ENCODE measurements at places on chromosomes 4 and X. TPM values are rescaled to one million over a fixed set of nuclear protein-coding genes. Genes with fewer than 3 reads are reported as not detected.

DNA sequence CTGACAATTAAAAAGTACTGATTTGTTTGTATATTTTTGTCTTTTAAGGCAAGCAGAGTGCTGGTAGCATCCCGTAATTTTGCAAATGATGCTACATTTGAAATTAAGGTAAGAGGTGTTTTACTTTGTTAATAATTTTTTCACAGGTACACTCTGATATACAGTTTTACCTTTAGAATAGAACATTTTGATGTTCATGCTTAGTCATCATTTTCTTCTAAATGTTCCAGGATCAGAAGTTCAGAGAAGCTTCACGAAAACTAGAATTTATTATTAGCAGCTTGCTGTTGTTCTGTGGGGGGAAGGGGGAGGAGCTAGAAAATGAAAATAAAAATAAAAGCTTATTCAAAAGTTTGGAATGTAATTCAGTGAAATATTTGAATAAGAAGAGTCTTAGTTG is 5.5 kb downstream of the PDHA1 start:
- DNase-seq = no peak

DNA sequence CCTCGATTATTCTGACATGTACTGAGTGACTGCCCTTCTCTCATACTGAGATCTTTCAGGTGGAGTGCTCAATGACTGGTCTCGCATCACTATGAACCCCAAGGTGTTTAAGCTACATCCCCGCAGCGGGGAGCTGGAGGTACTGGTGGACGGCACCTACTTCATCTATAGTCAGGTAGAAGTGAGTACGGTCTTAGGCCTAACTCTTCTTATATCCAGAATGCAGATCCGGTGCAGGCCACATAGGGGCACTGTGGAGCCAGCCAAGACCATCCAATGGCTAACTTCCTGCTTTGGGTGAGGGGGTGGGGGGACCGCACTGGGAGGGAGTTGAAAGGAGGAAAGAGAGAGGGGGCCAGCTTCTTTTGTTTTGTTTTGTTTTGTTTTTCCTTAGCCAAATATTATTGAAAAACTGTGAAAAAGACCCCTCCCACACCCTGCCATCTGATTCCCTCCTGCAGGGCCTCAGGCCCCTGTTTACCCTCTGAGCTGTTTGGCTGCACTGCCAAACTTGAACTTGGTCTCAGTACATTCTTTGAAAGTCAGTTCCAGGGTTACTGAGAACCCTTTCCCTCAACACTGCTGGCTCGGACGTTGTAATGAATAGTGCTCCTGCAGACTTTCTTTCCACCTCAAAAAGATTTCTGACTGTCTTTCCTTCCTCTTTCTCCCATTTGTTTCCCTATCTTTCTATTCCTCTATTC is 16.2 kb downstream of the AWAT2 start:
- DNase-seq = no peak

- DNase-seq = no peak
These were observed 65.7 kb downstream of the TMEM154 start for GRCh38 chr4:152613841-152614721.

DNA sequence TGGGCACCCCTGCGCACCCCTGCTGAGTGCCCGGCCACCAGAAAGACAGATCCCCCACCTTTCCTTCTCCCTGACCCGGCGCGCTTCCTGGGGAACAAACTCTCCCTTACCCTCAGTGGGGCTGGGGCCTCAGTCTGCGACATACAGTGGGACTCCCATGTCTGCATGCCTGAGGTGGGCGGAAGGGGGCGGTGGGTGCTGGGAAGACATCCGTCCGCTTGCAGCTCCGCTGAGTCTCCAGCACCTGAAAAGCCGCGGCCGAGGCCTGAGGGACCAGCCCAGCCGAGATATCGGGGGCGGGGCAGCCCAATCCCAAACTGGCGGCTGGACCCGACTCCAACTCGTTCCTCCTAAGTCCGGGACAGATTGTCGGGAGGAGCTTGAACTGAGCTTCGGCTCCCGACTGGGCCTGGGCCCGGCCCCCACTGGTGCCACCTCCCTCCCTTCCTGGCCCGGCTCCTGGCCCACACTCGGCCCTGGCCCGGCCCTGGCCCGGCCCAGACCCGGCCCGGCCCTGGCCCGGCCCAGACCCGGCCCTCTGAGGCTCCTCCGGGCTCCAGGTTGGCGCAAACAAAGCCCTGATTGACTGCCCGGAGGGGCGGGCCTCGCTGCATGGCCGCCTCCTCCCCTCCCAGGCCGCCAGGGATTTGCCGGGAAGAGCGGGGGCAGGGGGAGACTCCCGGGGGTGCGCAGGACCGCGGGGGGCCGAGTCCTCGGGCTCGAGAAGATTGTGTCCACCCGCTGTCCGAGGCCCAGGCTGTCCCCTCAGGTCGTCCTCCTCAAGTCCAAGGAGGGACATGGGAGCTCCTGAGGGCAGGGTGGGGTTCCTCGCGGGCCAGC is 877 bp upstream of the SLC16A2 start:
- no peak for DNase-seq

- DNase-seq = no peak
These were observed 41.6 kb downstream of the LIMCH1 start for GRCh38 chr4:41579526-41579925.

The CCNQ gene
- total RNA-seq = 14.0 TPM

The PWWP3B gene
- total RNA-seq = not detected

The UGT2A1 gene
- total RNA-seq = not detected

The PDCL2 gene
- not detected for total RNA-seq

DNA sequence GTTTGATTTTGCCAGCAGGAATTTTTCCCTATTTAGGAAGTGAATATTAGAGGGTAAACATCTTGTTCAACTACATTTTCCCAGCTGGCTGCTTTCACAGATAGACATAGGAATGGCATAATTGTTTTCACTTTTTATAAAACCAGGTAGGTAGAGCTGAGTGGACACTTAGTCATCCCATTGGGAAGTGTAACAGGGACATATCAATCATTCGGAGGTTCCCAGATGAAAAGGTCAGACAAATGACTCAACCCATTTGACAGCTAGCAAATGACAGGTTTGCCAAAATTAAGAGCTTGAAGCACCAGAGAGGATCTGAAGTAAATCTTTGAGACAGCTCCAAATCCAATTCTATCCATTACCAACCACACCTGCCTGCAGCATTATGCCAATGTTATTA is 205.3 kb downstream of the SLC39A8 start:
- no peak for DNase-seq

The MAGEB5 gene
- not detected for total RNA-seq

The FAM114A1 gene
- 1.4 TPM for total RNA-seq

The CACNA1F gene
- 2.6 TPM for total RNA-seq

The SYTL5 gene
- not detected for total RNA-seq

DNA sequence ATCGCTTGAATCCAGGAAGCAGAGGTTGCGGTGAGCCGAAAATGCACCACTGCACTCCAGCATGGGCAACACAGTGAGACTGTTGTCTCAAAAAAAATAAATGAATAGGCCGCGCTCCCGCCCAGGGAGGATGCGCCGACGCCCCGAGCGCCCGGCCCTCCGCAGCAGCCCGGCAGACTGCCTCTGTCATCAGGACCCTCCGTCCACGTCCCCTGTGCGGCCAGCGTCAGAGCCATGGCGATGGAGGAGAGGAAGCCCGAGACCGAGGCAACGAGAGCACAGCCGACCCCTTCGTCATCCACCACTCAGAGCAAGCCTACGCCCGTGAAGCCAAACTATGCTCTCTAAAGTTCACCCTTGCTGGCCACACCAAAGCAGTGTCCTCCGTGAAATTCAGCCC is 21.4 kb downstream of the LIAS start:
- DNase-seq = no peak

DNA sequence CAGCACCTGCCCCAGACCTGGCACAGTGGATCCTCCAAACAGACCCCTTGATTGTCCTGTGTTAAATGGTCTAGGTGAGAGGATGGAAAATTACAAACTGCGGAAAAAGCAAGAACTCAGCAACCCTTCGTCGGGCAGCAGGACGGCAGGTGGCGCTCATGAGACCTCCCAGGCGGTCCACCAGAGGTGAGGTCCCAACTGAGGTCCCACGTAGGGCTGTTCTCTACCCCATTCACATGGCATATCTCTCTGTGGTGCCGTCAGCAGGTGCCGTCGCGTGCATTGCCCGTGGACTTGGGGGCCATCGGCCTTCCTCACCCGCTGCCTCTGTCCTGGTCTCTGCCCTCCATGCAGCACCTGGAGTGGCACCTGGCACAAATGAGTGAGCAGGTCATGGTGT is 88.2 kb downstream of the CRMP1 start:
- no peak for DNase-seq

DNA sequence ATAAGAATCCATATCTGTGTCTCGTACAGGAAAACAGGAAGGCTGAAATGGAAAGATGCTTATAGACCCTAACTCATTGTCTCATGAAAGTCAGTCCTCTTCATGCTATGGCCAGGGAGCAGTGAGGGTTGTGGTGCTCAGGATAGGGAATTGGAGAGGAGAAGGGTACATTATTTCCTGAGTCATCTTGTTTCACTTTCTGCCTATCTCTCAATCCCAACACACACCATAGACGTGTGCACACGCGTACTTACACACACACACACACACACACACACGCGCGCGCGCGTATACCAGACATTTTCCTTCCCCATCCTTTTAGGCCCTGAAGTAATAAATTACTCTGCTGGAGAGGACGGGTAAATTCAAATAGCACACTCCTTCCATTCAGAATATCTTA is 53.7 kb upstream of the PRRG3 start:
- DNase-seq = no peak

The VCX3A gene
- not detected for total RNA-seq

The KDR gene
- total RNA-seq = not detected

DNA sequence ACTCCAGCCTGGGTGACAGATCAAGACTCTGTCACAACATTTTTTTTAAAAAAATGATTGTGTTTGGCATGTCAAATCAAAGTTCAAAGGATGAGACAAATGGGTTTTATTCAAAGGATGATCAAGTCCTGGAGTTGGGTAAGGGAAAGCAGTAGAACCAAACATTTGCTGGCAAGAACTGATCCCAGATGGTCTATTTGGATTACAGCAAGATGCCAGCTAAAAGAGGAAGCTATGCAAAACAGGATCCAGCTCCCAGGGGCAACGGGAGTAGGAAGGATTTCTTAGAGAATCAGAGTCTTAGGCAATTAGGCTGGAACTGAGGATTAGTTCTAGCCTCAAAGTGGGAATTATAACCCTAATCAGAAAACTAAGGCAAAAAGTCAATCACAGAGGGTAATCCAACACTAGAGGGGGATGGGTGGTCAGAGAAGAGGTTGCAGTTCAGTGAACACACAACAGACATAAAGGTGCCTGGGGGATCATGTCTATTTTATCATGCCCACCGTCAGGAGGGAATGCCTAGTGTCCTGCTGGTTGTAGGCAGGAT is 133.0 kb upstream of the PLS3 start:
- no peak for DNase-seq

GRCh38 chrX:8043546-8043945 is 116.3 kb upstream of the PNPLA4 start:
- DNase-seq = no peak

All from activated naive CD4-positive, alpha-beta T cell treated with anti-CD3 and anti-CD28 coated beads, Interleukin-2, amount 50 U/mL, for 72 hours (primary cell).